ENCODE measurements at places on chromosomes 7 and 10.

GRCh38 chr10:97771055-97771891 is 526 bp downstream of the SFRP5 start:
- no peak for DNase-seq

- DNase-seq = peak; percentile 23
Measured at GRCh38 chr10:87818505-87819288, 671 bp upstream of the ATAD1 start.

- no peak for DNase-seq
Measured at GRCh38 chr10:50375051-50375452, 123.7 kb upstream of the ASAH2 start.

DNA sequence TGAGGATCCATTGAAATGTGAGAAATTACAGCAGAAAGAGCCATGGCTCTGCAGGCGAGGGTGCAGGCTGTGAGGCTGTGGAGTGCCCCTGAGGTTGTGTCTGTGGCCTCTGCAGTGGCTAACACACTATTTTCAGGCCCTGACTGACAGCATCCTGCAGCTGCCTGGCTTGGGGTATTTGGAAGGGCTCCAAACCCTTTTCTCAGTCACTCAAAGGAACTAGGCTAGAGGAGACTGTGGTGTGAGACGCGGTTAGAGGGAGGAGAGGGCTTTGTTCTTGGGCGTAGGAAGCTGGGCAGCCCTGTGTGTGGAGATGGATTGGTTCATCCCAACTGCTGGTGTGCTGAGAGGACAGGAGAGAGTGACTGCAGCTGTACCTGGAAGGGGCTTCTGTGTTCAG is 134.9 kb downstream of the RAMP3 start:
- no peak for DNase-seq

DNA sequence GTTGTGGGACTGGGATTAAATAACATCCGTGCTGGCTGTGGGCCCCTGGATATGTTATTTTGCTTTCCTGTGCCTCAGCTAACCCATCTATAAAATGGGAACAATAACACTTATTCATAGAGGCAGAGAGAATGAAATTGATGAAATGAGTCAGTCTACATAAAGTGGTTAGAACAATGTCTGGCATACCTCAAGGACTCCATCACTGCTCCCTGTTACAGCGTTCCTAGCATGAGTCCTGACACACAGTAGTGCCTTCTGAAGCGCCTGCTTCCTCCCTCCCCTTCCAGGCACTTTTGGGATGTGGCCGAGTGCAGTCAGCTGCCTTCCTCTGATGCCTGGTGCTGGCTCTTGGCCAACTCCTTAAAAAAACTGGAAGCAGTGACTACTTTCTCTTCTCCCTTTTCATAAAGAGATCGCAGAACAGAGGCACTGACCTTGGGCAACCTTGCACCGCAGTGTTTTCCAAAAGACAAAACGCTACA is 108.4 kb upstream of the ZMIZ1 start:
- no peak for DNase-seq

DNA sequence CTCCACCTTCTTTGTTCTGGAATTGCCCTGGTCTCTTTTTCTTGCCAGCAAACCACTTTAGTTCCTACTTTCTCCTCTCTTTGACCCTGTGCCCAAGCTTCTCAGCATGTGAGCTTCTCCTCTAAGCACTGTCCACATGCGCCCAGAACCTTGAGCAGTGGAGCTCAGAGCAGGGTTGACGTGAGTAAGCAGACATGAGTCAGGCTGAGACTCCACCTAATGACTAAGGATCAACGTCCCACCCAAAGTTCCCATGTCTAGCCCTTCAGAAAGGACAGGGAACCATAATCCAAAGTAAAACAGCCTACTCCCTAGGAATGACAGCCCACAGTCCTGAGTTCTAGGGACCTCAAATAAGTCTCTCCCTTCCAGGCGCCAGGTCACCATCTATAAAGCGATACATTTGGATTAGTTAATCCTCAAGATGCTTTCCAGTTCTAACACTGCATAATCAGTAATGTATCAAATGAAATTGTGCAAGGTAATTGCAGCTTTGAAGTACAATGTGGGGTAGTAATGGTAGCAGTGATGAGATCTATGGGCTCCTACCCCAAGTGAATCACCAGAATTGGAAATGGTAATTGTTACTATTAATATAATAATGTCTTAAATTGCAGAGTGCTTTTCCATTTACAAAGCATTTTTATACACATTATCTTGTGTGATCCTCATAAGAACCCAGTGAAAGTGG is 44.5 kb downstream of the KCNMA1 start:
- DNase-seq = no peak
